HL-60 (cell line): ENCODE measurements at places on chromosomes 12 and 14.

DNA sequence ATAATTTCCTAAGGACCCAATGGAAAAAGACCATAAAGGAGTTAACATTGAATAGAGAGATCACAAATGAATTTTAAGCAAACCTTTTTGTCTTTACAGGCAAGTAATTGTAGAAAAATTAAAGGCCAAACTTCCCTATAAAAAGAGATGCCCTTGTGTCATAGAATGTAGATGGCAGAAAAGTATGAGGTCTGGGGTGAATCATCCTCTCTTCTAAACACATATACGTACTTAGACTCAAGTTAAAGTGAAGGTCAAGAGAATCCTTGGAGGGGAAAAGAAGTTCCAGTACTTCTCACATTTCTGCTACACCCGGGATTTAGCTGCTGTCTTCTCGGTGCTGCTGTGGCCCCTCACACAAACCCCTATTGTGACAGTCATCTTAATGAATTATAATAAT, 116.2 kb upstream of the ARID2 start:
- DNase-seq = no peak

DNA sequence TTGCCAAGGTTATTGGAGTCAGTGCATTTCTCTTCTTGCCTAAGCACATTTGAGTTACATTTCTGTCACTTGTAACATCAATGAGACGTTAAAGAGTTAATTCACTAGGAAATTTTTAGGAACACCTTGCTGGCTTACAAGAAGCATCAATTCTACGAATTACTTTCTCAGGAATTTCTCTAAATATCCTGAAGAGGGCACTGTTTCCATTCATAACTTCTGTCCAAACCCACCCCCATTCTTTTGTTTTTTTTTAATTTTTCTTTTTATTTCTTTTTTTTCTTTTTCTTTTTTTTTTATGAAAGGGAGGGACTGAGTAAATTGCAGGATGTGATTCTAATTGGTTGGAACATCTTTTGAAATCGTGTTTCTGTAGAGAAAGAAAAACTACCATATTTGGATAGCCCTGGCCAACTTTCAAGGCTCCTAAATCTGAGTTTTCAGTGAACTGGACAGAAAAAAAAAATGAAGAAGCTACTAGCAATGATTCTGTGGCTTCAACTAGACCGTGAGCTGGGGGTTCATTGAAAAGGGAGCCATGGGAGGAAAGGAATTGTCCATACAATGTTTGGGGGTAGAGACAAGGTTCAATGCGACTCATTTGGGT, 285.3 kb downstream of the DAD1 start:
- DNase-seq = no peak

GRCh38 chr12:116416166-116416565, 138.7 kb upstream of the MED13L start:
- DNase-seq = no peak

DNA sequence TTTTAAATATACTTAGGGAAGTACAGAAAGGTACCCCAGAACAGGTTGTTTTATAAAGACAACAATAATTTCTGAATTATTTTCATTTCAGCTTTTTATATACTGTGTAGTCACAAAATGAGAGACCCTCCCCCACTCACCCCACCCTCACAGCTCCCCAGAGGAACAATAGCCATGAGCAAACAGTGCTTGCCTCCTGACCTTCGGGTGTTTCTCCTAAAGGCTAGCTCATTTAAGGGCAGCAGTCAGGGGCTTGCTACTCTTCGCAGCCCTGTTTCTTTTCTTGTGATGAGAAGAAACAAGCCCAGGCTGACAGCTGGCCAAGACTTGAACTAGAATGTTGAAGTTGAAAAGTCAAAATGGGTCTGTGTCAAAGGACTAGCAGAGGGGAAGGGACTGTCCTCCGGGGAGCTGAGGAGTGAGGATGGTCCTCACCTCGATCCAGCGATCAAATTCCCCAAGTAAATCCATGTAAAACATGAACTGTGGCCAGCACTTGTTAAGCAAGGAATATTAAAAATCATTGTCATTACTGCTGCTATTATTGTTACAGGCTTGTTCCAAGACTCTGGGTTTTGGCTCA, 133.8 kb upstream of the ARHGAP5 start:
- no peak for DNase-seq

DNA sequence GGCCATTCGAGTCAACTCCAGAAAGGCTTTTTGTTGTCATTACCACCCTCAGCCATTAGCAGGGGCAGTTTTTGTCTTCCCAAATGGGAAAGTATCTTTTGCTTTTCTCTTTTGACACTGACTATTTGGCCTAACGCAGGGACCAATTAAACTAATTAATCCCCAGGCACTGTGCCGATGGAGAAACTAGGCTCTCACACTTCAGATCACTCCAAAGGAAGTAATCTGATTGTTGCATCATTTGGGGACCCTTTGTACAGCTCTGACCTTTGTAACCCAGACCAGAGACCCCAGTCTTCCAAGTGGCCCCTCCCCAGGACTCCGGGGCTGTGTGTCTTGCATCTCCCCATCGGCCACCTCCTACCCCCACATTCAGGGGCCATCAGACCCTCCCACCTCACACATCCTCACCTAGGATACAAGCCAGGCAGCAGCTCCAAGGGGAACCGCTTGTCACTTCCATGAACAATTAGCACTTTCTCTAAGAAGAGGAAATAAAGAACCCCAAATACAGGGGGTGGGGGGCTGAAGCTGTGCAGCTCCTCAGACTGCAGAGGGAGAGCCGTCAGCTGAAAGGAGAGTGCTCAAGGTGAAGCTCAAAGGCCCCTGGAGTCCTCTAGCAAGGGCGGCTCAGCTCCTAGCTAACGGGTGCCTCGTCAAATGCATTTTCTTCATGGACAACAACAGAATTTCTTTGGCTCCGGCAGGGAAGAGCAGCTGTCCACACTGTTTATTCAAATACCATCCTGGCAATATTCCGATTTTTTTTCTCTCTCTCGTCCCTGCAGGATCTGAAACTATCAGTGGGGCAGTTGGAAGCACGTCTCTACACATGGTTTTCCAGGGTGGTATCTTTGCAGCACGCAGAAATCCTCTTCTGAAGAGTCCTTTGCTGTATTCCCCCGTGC, 64.3 kb upstream of the DIO3 start:
- no peak for DNase-seq

GRCh38 chr12:54975875-54976274, 8.7 kb downstream of the TESPA1 start:
- no peak for DNase-seq

- no peak for DNase-seq
These were observed 2.5 kb downstream of the SLC7A7 start for GRCh38 chr14:22812744-22813143.

- no peak for DNase-seq
These were observed 58.3 kb downstream of the CAND1 start for GRCh38 chr12:67327466-67327865.

DNA sequence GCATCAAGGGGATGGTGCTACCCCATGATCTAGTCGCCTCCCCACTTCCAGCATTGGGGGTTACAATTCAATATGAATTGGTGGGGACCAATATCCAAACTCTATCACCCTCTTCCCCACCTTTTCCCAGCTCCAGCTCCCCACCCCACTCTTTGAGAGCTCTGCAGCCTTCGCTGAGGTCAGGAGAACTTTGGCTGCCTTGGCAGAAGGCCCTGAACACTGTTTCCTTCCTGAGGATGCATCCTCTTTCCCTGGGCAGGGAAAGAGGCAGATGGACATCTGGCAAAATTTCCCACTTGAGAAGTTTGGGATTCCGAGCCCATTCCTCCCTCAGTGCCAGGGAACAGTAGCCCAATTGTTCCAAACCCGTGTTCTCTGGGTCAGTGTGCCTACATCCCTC, 169.1 kb downstream of the TSPAN9 start:
- DNase-seq = no peak

DNA sequence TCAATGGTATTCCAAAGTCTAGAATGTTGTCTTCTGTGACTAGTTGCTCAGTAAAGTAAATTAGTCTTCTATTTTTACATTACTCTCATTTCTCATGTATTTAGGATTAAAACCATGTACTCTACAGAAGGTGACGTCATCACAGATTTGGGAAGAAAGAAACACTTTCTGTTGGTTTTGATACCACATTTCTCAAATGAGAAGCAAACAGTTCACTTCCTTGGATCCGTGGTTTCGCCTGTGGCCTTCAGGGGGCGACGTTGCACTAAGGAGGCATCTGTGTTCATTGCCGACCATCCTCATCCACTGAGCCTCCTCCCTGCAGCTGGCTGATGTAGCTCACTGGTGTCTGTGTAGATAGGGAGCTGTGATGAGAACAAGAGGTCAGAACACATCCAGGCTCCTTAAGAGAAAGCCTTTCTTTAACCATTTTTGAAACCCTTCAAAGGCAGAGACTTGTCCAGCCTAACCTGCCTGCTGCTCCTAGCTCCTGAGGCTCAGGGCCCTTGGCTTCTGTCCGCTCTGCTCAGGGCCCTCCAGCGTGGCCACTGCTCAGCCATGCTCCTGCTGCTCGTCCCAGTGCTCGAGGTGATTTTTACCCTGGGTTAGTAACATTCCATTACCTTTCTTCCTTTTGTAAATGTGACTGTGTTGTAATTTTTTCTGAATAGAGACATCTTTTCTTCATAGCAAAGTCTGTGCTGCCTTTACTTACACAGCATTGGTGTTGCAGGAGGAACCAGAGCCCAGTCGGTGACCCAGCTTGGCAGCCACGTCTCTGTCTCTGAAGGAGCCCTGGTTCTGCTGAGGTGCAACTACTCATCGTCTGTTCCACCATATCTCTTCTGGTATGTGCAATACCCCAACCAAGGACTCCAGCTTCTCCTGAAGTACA, 220.6 kb upstream of the OR4E1 start:
- DNase-seq = no peak

GRCh38 chr14:105879867-105880561, 353.6 kb downstream of the TMEM121 start:
- DNase-seq = no peak

- no peak for DNase-seq
These were observed 46.3 kb downstream of the EGLN3 start for GRCh38 chr14:33904609-33905008.

GRCh38 chr14:54606178-54606577, 39.2 kb downstream of the SAMD4A start:
- DNase-seq = no peak

DNA sequence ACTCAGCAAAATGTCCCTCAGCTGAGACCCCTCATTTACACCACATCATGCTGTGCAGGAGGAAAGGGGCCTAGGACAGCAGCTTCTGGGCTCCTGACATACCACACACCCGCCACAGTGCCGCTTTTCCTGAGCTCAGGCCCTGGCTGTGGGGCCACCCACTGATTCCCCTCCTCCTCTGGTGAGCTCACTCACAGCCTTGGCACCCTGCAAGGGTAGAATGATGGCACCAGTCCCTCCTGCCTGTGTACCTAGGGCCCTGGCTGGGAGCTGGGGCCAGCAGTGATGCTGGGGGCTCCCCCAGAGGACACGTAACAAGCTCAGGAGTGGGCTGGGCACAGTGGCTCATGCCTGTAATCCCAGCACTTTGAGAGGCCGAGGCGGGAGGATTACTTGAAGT, 44.4 kb downstream of the PLEKHD1 start:
- no peak for DNase-seq

GRCh38 chr12:69685810-69686209, 13.3 kb downstream of the BEST3 start:
- DNase-seq = no peak

DNA sequence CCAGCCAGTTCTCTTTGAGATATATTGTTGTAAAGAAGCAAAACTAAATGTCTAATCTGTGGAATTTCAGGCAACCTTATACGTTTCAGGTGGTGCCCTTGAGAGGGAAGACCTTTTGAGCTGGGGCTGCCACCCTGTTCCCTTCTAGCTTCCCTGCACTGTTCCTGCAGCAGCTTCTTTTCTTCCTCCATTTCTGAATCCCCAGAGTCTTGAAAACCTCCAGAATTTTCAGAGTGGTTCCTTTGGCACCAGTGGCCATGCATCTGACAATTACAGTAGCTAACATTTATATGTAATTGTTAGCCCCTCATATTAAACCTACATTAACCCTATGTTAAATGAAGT, 271.3 kb downstream of the ZFP36L1 start:
- DNase-seq = no peak

- DNase-seq = peak; percentile 42
These were observed 69.6 kb downstream of the NT5DC3 start for GRCh38 chr12:103771466-103771865.

- no peak for DNase-seq
These were observed 15.2 kb downstream of the MED6 start for GRCh38 chr14:70585231-70585630.

- DNase-seq = no peak
These were observed 536.3 kb upstream of the CCDC196 start for GRCh38 chr14:65949711-65950516.

GRCh38 chr12:87311206-87311605, 718.0 kb downstream of the C12orf50 start:
- DNase-seq = no peak

- no peak for DNase-seq
These were observed 470.9 kb downstream of the VRK1 start for GRCh38 chr14:97268097-97268496.

GRCh38 chr14:72675126-72675525, 218.8 kb downstream of the DPF3 start:
- DNase-seq = no peak

DNA sequence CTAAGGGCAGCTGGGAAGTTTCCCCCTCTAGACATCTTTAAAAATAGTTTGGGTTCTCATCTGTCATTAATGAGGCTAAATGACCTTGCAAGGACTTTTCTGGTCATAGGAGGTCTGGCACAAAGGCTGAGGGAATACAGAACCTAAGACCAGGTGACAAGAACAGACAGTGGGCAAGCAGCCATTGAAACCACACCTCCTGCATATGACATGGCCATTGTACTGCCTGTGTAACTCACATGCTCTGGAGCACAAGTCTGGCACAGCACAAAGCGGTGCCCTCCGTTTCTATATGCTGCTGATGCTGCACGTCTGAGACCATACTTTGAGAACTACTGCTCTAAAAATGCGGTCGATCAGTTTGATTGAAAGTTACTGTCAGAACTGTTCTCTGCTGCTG, 143.3 kb downstream of the APAF1 start:
- DNase-seq = no peak

- DNase-seq = no peak
These were observed 14.3 kb downstream of the AGAP2 start for GRCh38 chr12:57724003-57724935.

DNA sequence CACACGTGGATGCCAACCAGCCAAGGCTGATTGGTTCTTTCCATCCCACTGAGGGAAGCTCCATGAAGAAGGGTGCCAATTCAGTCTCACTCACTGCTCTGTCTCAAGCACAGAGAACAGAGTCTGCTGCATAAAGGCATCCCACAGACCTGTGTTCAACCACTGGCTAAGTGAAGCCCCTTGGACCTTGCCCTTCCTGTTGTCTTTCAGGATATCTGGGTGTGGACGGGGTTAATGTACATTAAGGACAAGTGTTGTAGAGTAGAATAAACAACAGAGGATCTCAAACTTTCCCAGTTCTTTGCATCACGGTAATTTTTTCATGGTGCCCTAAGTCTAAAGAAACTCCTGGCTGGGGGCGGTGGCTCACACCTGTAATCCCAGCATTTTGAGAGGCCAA, 33.1 kb upstream of the GPATCH2L start:
- no peak for DNase-seq
